ENCODE measurements at places on chromosomes 16 and 17.

DNA sequence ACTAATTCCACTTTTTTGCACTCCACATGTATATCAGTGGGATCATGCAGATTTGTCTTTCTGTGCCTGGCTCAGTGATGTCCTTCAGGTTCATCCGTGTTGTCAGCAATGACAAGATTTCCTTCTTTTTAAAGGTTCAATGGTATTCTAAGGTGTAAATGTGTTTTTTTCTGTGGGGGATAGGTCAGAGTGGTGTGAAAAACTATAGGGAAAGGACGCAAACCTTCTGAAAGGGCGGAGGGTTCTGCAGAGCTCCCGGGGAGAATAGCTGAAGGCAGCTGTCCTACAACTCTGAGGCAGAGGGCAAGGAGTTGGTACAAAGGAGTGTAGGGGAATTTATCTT is 21.9 kb upstream of the CSNK1D start:
- DNase-seq = no peak

GRCh38 chr16:12971241-12971640 is 69.8 kb downstream of the SHISA9 start:
- DNase-seq = no peak

DNA sequence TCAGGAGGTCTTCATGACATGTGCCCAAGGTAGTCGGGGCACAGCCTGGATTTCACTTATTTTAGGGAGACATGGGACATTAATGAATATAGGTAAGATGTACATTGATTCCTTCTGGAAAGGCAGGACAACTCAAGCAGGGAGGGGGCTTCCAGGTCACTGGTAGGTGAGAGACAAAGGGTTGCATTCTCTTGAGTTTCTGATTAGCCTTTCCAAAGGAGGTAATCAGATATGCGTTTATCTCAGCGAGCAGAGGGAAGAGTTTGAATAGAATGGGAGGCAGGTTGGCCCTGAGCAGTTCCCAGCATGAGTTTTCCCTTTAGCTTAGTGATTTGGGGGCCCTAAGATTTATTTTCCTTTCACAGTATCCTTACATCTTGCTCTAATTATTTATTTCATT is 443.8 kb upstream of the EEF2KMT start:
- no peak for DNase-seq

DNA sequence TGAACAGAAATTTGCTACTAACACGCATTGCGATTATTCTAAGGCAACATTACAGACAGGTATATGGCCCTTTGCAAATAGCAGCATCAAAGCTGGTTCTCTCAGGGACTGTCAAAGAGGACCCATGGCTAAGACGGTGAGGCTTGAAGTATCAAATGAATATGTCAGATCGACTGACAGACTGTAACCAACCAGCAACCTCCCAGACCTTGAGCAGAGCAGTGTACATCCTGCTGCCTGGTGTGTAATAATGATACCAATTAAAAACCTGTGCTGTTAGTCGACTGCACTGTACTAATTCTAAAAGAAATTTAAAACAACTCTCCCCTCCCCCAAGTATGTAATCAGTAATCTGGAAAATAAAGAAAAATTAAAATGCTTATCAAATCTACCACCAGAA is 35.9 kb upstream of the GHDC start:
- DNase-seq = no peak

- peak; percentile 3 for DNase-seq
These were observed 55.3 kb upstream of the ERCC4 start for GRCh38 chr16:13864689-13865088.

DNA sequence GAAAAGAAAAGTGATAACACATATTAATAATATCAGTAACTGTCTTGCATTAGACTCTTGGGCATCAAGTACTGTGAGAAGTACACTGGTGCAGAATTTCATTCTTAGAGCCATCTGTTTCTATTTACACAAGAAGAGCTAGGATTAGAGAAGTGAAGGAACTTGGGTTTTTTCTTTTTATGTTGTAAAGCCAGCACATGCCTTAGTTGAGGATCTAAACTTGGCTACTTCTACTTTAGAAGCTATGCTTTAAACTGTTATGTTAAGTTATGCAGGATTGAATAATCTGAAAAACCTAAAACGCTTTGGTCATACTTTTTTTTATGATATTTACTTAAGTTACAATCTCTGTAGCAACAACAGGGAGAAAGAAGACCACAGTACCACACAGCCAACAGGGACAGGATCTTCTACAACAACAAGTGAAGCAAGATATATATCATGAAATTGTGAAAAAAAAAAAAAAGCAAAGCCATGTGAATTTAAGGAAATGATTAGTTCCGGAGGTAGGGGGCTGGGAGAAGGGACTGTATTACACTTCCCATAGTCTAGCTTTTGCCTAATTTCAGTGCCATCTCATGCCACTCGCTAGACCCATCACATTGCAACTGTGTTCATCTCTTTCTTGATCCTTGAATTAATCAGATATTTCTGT is 305.1 kb upstream of the GOT2 start:
- peak; percentile 45 for DNase-seq

- DNase-seq = no peak
These were observed 2225.7 kb downstream of the TP53TG3F start for GRCh38 chr16:35685085-35685484.

DNA sequence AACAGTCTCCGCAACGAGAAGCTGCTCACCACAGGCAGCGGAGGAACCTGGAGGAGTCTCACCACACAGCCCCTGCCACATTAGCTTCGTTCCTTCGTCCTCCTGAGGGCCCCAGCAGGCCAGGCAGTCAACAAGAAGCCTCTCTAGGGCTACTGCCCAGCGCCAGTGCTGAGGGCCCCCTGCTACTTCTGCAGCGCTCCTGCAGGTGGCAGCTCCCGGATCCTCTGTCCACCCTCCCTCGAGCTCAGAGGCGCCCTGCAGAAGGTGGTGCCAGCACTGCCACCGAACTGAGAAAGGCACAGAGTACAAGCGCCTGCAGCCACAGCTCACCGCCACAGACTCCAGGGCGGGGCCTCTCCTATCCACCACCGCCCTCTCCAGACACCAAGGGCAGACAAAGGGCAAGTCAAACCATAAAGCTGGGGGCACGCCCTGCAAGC is 27.3 kb downstream of the KDM8 start:
- DNase-seq = no peak

GRCh38 chr17:45132572-45133463 is 503 bp upstream of the PLCD3 start:
- peak; percentile 77 for DNase-seq

DNA sequence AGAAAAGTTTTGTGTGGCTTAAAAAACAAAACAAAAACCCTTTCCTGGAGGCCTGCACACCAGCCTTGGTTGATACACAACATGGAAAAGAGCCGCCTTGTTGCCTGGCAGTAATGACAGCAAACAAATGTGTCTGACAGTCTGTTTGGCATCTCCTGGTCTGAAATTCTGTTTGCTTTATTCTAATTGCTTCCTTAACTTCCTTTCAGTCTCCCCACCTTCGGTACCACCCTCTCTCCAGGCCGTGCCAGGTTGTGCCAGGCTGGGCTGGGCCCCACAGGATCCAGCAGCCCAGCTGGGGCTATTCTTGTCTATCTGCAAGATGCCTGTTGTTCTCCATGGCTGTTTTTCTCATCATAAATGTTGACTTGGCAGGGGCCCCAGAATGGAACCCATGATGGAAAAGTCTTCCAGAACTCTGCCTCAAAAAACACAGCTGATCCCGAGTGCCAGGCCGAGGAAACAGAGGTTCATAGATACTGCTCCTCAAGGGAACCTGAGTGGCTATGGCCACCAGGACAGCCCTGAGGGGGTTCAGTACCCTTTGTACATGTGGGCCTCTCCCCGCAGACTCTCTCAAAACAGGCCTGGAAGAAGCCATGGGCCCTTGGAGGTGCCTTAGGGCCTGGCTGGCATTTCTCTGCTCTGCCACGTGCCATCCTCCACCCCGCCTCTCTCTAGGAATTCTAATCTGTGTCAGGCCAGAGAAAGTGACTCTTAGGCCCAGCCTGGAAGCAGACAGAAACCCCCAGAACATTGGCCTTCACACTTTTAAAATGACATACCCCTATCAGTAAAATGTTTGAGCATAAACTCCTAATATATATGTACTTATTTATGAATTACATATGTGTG is 50.5 kb downstream of the YPEL2 start:
- no peak for DNase-seq

DNA sequence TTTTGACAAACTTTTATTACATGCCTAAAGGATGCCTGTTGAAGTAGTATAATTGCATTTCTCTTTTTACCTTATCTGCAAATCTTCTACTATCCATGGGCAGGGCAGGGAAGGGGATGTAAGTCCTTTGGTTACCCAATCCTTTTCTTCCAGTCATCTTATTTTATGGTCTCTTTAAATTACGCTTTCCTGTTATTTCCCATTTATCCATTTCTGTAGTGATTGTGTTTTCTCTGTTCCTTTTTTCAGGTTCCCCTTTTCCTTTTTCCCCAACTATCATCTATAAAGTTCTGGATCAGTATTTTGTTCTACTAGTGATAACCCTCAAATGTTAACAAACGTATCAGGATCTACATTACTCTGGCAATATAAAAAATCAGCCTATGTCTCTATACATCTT is 3.3 kb upstream of the ABCA9 start:
- DNase-seq = peak; percentile 82

- DNase-seq = no peak
These were observed 119.0 kb upstream of the HS3ST2 start for GRCh38 chr16:22694887-22695382.

DNA sequence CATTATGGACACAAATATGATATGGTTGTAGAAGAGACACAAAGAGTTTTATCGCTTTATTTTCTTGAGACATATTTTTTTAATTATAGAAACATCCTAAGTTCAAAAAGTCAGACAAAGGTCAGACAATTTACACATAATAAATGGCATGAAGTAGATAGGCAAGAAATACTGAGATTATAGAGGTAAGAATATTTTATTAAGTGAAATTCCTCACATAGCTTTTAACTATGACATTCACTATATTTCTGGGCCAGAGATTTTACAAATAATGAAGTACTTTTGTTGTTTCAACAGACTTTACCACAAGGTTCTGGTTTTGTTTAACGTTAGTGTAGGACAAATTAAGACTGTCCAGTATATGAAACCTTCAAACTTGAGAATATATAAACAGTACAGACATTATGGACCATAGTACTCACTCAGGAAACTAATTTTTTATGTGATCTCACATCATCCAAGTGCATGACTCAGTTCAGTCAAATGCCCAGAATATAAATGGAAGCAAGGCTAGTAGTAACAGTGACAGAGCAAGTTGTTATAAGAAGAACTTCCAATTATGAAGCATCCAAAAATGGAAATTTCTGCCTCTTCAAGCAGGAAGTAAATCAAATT is 394.8 kb downstream of the KCNJ2 start:
- DNase-seq = no peak

- DNase-seq = no peak
These were observed 9.9 kb upstream of the FDXR start for GRCh38 chr17:74882517-74883240.

DNA sequence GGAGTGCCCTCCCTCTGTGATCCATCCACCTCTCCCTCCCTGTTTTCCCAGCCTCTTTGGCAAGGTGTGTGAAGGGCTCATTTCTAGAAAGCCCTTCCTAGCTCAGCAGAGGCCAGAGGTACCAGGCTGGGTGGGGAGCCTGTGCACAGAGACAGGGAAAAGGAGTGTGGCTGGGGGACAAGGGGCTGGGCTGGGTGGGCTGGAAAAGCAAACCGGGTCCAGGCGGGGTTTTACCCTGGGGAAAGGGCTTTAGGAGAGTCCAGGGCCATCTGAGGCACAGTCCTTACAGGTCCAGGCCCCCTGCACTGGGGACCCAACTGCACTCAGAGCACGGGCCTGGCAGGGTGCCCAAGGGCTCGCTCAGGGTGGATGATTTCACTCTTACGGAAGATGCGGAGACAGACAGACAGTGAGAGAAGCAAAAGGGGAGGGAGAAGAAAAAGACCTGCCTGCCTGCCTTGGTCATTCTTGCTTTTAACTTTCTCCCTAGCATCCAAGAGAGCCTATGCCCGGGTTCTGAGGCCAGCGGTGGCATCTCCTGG is 7.0 kb downstream of the CRHR1 start:
- no peak for DNase-seq

DNA sequence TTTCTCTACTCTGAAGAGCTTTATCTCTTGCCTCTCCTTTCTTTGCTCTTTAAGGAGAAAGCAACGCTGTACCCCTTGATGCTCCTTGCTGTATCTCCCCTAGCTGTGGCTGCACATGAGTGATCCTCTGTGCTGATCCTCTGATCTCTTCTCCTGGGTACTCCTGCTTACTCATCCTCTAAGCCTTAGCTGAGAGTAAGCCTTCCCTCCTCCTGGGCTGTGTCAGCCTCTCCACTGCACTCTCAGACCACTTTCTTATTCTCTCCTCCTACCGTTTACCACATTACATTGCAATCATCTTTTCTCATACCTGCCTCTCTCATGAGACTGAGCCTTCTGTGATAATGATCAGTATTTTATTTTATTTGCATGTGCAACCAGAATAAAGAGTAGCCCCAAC is 25.1 kb downstream of the SOX9 start:
- DNase-seq = no peak

GRCh38 chr17:63775420-63775819 is 1.4 kb downstream of the DDX42 start:
- DNase-seq = no peak

DNA sequence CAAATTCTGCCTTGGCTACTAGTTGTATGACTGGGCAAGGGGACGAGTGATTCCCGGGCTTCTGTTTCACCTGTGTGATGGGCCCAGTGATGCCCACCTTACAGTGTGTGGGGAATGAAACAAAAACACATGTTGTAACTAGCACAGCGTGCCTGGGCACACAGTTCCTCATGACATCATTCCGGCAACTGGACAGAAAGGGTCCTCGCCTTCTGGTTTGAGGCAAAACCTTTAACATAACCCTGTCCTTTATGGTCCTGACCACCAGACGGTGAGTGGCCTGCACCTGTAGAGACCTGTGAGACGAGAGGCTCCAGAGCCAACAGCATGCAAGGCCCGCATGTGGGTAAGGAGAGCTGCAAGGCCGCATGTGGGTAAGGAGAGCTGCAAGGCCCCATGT is 7.7 kb upstream of the SLC38A8 start:
- no peak for DNase-seq

DNA sequence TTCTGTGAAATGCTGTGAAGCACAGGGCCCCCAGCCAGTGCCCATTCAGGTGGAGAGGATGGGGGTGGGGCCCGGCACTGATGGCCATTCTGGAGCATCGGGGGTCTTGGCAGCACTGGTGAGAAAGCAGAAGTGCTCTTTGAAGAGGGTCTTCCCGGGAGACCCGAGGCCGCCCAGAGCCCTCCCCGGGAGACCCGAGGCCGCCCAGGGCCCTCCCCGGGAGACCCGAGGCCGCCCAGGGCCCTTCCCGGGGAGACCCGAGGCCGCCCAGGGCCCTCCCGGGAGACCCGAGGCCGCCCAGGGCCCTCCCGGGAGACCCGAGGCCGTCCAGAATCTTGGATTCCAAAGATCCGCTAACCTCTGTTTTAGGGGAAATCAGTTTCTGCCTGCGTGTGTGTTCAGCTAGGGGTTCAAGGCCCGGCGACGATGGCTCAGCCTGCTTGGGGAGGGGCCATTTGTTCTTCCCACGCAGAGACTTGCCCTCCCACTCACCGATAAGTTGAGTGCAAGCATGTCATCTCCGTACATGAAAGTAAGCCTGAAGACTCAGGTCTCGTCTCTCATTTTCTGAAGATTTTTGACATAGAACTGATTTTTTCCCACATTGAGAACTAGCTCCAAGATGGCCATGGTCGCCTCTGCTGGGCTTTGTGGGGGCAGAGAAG is 35.2 kb upstream of the CAPN15 start:
- DNase-seq = no peak

- no peak for DNase-seq
These were observed 55.4 kb upstream of the HAPSTR1 start for GRCh38 chr16:9035996-9036395.

- DNase-seq = no peak
These were observed 46.1 kb downstream of the TBX4 start for GRCh38 chr17:61498042-61498994.

GRCh38 chr16:23996258-23996955 is 160.6 kb downstream of the PRKCB start:
- DNase-seq = no peak

GRCh38 chr16:22664132-22664531 is 149.8 kb upstream of the HS3ST2 start:
- DNase-seq = no peak

All from inflammatory macrophage treated with lipopolysaccharide for 4 hours (primary cell).